ENCODE measurements at places on chromosomes 4 and X.

DNA sequence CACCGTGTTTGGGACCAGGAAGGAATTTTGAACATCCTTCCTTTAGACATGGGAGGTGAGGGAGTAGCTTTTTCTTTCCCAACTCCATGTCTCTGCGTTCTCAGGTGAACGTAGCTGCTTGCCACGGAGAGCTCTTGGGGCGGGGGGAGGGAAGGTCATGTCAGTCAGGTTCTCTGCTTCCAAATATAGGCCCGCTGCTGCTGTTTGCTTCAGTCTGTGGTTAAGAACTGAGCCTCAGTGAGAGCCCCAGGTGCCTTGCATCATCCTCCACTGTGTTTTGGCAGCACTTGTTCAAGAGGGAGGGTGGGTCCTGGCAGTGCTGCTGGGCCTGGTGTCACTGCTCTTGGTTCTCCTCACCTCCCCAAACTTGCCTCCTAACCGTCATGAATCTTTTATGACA is 46.5 kb downstream of the HADH start:
- DNase-seq: no peak

GRCh38 chr4:99209671-99210070 is 9.4 kb downstream of the ADH6 start:
- DNase-seq: no peak

DNA sequence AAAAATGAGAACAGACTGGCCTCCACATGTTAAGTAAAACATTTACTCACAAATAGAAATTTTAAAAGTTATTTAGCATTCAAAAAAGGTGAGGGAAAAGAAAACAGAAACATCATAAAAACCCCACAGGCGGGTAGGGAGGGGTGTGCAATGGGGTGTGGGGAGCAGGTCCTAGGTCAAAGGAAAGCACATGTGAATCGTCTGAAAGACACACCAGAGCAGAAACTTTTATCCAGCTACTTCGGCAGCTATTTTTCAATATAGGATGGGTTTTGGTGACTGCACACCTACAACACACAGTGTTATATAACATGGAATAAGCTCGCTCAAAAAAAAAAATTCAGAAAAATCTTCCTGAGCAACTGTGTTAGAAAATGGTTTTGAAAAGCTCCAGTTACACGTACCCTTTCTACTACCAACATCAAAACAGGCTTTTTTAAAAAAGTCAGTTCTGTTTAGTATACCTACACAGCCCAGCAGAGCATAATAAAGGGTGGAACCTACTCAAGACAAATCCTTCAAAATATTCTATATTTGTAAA is 1.6 kb downstream of the OTUD4 start:
- no peak for DNase-seq

DNA sequence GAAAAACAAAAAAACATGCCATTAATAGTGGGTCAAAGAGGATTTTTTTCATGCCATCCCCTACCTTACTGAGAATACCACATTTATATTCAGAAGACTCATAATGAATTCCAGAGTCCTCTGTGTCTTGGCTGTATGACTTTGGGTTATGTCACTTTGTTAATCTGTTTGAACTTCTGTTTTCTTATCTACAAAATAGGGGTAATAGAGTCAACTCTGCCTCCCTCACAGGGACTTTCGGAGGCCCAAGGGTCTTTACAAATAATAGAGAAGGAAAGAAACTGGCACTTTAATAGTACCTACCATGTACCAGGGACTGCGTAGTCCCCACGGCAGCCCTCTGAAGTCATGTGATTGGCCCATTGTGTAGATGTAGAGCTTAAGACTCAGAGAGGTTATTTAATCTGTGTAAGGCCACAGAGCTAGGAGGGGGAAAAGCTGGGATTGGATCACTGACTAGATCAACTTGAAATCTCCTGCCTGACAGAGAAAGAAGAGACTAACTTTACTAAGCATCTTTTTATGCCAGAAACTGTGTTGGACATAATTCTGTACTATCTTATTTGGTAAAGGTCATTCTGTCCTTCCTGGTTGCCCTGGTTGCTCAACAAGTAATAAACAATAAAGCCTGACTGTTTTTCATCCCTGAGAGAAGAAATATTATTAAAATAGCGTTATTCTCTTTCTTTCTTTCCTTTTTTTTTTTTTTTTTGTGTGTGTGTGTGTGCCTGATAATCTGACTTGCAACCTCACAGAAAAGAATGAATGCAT is 59.6 kb downstream of the NFKB1 start:
- DNase-seq: no peak

- no peak for DNase-seq
These were observed 11.2 kb downstream of the IDS start for GRCh38 chrX:149493567-149494562.

- DNase-seq: no peak
These were observed 36.3 kb upstream of the UGT8 start for GRCh38 chr4:114562176-114562904.

All from NCI-H345 (cell line).